ENCODE measurements at places on chromosomes 3 and 15. TPM values are rescaled to one million over a fixed set of nuclear protein-coding genes. Genes with fewer than 3 reads are reported as not detected.

SCG3 gene
- total RNA-seq: 1.8 TPM

DNA sequence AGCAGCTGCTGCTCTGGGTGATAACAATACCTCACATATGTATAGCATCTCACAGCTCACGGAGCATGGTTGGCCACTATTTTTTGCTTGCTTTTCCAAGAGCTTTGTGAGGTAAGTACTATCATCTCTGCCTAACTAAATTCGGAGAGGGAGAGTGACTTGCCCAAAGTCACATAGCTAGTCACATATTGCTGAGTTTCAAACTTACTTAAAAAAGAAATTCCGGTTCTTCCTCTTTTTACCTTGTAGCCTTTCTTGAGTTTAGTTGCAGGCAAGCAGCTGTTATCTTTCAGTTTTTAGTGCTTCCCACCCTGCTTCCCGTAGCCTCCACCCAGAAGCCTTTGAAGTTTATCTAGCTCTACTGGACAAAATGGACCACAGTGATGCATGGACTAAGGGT, 309.2 kb downstream of the PDCD6IP start:
- DNase-seq: no peak

ERC2 gene
- 7.4 TPM for total RNA-seq

DNA sequence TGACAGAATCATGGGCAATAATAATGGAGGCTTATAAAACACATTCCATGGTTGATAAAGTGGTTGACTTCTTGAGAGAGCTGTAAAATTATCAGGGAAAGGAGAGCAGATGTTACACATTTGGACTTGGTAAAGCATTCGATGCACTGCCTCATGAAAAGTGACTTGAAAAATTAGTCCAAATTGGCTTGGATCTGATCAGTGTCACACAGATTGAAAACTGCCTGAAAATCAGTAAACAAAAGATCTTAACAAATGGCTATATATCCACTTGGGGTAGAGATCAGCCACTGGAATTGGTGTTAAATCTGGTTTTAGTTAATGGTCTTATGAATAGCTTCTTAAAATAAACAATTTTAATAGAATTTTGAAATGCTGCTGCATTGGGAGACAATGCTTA, 20.3 kb downstream of the SHOX2 start:
- no peak for DNase-seq

TMEM158 gene
- 14.1 TPM for total RNA-seq

DNA sequence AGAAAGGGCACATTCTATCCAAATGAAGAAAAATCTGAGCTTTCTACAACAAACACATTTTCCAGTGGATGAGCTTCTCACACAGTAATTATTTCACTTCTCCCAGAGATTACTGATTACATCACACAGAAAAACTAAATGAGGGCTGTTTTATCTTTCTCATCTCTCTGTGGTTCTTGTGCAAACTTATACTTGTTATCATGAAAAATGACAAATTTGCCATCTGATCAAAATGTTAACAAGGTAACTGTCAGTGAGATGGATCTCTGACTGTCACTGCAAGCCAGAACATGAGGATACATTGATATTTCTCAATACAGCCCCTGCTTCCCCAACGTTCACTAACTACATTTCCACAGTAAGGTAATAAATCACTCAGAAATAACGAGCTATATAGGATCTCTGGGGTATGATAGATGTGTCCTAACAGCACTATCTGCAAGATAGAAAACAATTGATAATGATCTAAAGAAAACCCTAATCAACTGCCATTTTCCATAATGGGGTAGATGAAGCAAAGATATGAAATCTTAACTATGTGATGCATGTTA, 829.3 kb upstream of the CFAP20DC start:
- DNase-seq: no peak

GRCh38 chr3:9864200-9864927, 15.7 kb downstream of the CIDEC start:
- DNase-seq: peak; percentile 76

GRCh38 chr3:53219895-53220483, 35.8 kb downstream of the TKT start:
- DNase-seq: peak; percentile 39

- DNase-seq: no peak
Observed at GRCh38 chr15:76155731-76156130, 95.9 kb downstream of the TMEM266 start.

PATL2 gene
- 1.2 TPM for total RNA-seq

MAP1A gene
- total RNA-seq: 138 TPM

DNA sequence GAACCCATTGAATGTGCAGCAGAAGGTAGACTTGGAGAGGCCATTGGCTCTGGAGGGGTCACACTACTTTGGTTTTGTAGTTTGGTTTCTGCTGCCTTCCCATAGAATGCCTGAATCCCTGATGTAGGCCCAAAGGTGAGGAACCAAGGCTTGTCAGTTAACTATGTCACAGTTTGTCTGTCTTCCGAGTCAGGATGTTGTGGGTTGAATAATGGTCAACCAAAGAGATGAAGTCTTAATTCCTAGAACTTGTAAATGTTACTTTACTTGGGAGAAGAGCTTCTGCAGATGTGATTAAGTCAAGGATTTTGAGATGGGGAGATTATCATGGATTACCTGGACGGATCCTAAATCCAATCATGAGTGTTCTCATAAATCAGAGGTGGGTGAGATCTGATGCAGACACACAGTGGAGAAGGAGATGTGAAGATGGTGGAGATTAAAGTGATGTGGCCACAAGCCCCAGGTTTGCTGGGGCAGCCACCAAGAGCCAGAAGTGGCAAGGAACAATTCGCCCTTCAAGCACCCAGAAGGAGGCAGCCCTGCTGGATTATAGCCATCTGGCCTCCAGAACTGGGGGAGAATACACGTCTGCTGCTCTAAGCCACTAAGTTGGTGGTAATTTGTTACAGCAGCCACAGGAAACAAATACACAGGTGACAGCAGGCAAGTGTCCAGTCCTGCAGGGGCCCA, 2.3 kb upstream of the CCR8 start:
- no peak for DNase-seq

TICRR gene
- 2.8 TPM for total RNA-seq

SMCO1 gene
- not detected for total RNA-seq

PRR20G gene
- not detected for total RNA-seq

- DNase-seq: no peak
Observed at GRCh38 chr3:184018424-184018973, 815 bp upstream of the ABCC5 start.

DNA sequence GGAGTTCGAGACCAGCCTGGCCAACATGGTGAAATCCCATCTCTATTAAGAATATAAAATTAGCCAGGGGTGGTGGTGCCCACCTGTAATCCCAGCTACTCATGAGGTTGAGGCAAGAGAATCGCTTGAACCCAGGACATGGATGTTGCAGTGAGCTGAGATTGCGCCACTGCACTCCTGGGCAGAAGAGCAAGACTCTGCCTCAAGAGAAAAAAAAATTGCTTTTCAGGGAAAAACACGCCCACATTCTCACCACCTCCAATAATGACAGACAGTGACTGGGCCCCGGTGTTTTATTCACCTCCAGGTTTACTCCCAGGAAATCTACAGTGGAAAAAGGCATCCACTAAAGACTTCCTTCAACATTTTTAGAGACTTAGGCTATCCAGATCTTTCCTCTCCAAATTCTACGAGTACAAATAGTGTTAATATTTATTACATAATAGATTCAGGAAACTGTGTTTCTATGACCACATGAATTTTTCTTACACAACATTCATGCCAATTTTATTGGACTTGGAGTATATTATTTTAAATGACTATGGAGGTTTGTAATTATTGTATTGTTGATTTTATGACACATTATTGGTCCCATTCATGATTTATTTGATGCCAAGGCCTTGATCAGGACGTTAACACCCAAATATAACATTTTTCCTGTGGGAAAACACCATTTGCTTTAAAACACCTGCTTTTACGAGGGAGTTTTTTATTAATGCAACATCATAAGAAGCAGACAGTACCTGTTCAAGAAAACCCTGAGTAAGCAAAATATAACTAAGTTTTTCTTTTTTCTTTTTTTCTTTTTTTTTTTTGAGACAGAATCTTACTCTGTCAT, 26.6 kb downstream of the IGF2BP2 start:
- no peak for DNase-seq

CHRNA5 gene
- 1.5 TPM for total RNA-seq

DNA sequence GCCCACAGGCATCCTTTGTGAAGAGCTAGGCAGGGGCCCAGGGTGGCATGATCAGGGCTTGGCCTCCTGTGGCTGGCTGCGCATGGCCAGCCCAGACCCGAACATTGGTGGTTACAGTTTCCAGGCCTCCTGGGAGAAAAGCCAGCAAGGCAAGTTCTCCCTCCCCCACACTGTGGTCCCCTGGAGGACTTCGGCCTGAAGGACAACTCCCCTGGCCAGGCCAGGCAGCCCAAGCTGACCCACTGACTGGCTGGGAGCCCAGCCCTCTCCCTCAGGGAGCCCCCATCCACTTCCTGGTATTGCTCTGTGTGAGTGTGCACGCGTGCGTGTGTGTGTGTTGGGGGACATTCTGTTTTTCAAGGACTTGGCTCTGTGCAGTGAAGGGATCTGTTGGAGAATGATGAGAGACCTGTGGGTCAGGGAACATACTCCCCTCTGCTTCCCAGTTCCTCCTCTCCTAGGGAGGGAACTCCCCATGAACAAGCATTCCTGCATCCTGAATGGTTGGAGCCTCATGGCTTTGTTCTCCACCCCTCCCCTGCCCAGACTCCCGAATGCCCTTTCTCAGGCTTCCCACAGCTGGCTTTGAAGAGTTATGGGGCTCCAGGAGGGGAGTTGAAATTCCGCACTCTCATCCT, 29.5 kb downstream of the CORO2B start:
- no peak for DNase-seq

GRCh38 chr3:177312491-177312890, 115.2 kb upstream of the TBL1XR1 start:
- no peak for DNase-seq

DLEC1 gene
- total RNA-seq: 0.19 TPM

BUB1B gene
- total RNA-seq: 3.2 TPM

DNA sequence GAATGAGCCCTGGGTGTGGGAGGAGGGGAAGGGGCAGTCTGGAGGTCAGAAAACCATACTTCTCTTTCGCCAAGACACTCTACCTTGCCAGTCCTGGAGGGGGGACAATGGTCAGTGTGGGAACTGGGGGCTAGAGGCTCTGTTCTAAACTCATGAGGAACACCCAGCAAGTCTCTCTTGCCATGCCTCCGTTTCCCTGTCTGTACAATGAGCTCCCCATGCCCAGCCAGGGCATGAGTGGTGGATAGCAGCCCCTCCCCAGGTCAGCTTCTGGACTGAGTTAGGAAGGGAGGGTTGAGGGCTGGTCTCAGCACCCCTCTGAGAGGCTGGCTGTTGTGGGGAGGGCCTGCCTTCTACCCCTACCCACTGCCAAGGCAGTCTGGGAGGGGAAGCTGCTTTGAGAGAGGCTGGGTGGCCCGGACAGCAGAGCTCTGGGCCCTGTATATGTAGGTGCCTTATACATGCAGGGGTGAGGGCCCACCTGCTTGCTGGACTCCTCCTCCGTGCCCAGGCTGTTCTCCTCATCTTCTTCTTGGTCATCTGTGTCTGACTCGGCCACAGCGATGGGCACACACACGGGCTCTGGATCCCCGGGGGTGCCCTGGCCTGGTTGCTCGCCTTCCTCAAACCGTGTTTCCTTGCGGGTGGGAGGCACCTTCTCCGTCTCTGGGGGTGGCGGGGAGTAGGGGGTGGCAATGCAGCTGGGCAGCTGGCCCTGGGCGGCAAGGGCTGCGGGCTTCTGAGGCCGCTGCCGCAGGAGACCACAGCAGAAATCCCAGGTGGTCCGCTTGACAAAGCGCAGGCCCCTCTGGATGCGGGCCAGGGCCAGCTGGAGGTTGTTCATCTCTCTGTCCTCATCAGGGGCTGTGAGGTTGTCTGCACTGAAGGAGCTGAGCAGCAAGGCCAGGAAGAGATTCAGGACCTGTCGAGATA, 68.8 kb downstream of the SCN5A start:
- no peak for DNase-seq

DNA sequence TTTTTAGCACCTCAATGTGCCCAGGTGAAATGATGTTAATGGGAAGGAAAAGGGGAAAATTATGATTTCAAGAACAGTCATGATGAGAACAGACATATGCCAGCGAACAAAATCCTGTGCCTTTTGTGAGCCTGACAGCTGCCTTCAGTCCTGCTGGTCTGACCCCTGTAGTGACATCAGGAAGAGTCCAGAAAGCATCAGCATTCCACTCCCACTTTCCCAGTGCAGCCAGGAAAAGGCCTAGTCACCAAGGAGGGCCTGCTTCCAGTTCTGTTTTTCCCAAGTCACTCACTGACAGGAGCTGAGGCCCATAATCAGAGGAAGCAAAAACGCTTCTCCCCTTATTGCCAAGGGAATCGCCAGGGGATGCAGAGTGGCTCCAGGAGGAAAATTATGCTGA, 218.4 kb downstream of the ABHD5 start:
- no peak for DNase-seq

GRCh38 chr15:77457191-77457904, 36.7 kb downstream of the HMG20A start:
- DNase-seq: peak; percentile 36

- peak; percentile 25 for DNase-seq
Observed at GRCh38 chr15:92638291-92638708, 17.3 kb downstream of the FAM174B start.

GRCh38 chr3:123698813-123699212, 114.0 kb upstream of the HACD2 start:
- no peak for DNase-seq

- DNase-seq: no peak
Observed at GRCh38 chr3:37610529-37610928, 251.2 kb upstream of the CTDSPL start.

DNA sequence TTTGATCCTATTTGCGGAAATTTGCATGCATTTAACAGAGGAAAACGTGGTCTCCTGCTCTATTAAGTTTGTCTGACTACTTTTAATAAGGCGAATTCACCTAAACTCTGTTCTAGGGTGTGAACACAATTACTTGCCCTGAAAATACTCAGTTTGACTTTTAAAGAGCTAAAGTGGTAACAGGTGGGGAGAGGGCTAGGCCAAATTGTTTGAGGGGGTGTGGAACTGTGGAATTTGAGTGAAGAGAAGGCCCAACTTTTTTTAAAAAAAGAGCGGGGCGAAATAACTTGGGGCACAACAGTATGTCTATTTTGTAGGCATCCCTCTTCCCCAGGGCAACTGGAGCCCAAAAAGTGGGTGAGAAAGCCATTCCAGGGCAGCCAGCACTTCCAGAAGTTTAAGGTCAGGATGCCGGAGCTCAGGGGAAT, 580 bp upstream of the FXR1 start:
- DNase-seq: no peak

DNA sequence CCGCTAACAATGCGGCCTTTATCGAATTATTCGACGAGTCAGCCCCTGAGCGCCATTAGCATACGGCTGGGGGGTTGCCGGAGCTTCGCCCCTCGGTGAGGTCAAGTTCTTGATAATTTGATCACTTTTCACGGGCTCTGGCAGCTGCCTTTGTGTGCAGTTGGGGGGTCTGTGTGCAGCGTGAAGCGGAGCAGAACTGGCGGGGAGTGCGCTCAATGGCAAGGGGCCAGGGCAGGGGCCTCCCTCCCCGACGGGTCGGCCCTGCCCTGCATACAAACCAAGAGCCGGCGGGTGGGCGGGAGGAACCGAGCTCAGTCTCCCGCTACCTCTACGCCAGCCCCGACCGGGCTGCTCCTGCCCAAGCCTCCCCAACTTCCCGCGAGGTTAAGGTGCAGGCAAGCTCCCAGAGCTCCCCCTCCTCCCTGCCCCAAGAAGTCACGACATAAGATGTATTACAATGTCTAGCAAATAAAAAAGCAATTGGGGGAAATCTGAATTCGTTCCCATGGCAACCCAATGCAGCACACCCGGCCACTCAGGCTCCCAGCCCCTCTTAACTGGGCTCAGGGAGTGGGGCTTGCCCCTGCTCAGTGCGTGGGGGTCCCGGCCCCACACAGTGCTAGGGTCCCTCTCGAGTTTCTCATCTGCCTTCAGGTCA, 34.1 kb upstream of the POLG start:
- DNase-seq: no peak
